ENCODE measurements at places on chromosomes 5 and 9.

DNA sequence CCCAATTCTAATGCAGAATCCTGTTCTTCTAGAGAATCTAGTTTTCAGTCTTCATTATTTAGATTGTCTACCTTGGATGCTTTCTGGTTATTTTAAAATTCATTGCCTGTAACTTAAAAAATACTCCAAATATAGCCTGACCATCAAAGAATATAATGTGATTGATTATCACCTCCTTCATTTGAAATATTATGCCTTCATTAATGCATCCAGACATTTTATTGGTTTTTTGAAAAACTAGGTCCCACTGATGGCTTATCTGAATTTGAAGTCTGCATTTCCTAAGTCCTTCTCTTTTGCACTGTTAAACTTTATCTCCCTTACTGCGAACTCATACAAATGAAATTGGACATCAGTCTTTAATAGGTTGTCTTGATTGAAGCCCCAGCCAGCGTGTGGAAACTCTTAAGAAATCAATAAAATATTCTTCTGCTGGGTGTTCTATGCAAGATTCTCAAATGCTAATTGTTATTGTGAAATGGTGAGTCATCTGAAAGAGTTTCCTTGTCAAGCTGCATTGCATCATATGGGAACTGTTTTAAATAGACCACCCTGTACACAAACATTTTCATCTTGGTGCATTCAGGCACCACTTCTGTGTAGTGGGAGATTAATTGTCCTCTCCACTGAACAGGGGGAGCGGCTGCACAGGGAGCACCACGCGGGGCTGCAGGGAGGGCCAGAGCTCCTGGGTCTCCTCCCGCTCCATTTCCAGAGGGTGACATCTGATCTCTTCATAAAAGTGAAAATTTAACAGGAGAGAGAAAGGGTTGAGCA lies 92.3 kb upstream of the FANCC start:
- no peak for DNase-seq

DNA sequence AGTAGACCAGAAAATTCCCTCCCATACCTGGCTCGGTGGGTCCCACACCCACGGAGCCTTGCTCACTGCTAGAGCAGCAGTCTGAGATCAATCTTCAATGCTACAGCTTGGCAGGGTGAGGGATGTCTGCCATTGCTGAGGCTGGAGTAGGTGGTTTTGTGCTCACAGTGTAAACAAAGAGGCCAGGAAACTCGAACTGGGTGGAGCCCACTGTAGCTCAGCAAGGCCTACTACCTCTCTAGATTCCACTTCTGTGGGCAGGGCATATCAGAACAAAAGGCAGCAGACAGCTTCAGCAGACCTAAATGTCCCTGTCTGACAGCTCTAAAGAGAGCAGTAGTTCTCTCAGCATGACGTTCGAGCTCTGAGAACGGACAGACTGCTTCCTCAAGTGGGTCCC lies 5.6 kb upstream of the GZMA start:
- DNase-seq: no peak

DNA sequence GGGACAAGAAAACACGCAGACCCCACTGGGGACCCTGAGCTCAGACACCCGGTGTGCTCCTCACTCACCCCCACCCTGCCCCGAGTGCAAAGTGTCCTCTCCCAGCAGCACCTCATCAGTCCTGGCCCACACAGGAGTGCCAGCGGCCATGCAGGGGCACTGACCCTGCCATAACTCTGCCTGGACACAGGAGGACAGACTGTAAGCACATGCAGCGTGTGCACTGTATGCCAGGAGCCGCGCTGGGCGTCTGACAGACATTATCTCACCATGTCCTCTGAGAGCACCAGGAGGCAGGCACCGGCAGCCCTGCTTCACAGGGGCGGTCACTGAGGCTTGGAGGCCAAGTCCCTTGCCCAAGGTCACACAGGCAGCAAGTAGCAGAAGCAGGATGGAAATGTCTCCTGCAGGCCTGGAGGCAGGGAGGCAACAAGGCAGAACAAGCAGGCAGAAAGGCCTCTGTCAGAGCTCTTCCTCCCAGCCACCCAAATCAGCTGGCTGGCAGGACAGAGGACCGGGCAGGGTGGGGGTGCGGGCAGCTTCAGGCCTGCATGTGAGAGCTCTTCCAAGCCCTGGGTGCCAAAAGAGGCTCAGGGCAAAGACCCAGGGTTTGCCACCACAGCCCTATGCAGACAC lies 8.4 kb downstream of the EEIG1 start:
- DNase-seq: no peak

DNA sequence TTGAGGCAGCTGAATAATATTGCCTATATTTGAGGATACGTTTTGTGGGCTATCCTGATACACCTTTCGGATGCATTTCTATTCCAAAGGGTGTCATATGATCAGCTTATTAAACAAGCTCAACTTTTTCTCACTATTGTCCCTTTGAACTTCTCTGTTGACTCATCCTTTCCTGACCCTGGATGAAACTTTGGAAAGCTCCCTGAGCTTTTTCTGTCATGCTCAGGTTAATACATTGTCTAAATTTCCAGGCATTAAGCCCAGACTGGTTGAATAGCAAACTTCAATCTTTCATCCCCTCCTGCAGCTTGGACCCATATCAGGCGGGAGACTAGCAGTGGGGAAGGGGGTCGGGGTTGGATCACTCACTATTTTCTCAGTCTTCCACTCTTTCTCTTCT lies 104.9 kb upstream of the PTPN3 start:
- no peak for DNase-seq

- DNase-seq: no peak
Observed at GRCh38 chr9:1005043-1005667, 28.7 kb downstream of the DMRT3 start.

DNA sequence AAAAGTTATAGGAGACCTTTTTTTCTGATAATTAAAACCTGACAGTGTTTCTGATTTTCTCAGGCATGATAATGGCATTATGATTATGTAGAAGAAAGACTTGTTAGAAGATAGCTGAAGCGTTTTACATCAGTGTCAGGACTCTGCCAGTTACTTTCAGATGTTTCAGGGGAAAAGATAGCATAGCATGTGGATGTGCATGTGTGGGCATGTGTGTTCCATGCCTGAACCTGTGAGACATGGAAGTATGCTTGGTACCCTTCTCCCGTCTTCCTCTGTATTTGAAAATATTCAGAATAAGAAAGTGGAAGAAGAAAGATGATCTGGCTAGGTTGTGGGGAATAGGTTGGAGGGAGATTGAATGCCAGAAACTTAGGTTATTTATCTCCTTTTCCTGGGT lies 113.1 kb upstream of the PCAT7 start:
- DNase-seq: no peak

GRCh38 chr5:138635265-138635664 lies 60.1 kb upstream of the HSPA9 start:
- DNase-seq: no peak

GRCh38 chr9:133728856-133729616 lies 9.1 kb downstream of the SARDH start:
- no peak for DNase-seq

DNA sequence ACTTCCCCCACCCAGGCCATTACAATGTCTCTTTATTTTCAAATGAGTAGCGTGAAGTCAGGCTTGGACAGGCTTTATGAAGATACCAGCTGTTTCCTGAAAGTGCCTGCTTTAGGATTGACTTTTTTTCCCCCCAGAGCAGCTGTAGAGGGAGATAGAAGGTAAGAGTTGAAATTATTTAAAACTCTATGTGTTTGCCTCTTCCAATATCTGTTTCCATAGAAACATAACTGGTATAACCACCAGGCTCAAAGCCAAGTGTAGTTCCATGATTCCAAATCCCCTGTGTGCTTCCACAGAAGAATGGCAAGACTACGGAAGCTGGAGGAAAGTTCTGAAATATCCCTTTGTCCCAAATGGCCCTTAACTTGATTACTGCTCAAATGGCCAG lies 87.4 kb upstream of the TBC1D2 start:
- DNase-seq: no peak

All from stimulated activated CD4-positive, alpha-beta T cell treated with anti-CD3 and anti-CD28 coated beads, TNF-alpha, amount 100 ng/mL, for 4 hours (primary cell).